Fibroblast of mammary gland (primary cell): ENCODE measurements at places on chromosomes 3 and 15.
A peak's percentile ranks its signal among the peaks of the same experiment; 100 is the strongest.

DNA sequence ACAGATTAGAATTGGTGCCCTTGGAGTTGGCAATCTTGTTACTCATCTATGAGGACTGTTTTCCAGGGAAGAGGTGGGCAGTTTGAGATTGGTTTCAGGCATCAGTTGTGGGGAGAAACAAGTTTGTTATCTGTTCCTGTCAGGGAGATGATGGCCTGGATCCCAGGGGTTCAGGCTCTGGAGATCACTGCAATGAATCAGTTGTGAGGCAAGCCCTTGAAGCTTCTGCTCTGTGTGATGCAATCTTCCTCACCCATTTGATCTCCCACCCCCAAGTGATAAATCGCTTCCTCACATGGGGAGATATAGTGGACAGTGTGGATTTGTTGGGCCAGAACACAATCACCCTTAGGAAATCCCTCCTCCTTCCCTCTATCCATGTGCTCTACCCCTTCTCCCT is 276.6 kb upstream of the LRTM1 start:
- DNase-seq: peak; percentile 89

DNA sequence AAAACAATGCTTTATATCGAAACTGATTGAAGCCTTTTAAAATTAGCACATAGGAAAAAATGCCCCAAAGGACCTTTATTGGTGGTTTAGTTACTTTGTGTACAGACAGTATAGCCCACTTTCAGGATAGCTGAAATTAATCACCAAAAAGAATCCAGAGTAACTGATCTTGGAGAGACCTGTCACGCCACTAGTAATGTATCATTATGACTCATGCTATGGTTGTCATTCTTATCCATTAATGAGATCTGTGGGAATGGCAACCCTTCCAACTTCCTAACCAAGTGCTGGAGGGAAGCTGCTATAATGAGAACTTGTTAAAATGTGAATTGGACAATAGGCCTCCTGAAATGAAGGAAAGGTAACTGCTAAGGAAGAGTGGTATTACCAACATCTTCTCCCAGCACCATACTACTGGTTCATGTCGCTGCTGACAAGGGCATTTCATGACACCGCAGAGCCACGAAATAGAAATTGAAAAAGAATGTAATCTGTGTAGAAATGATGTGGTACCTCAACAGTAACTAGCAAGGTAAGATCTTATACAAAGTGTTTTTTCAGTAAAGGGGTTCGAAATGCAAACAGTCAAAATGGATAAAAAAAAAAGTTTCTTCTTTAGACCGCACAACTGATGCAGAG is 7.1 kb upstream of the EMC4 start:
- peak; percentile 68 for DNase-seq

DNA sequence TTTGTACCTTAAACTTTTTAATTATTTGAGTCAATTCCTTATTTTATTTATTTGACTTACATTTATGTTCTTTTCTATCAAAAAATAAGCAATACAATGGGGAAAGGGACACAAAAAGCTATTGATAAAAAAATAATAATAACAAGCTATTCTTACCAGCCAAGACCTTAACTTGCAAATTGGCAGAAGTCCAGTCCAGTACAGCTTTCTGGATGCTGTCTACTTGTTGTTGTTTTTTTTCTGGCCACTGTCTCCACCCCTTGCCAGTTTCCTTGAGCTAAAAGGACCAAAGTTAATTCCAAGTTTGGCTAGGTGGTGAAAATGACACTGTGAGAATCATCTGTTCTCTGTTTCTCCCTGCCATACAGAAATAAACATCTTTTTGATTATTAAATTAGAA is 232.2 kb downstream of the PTPRG start:
- no peak for DNase-seq

DNA sequence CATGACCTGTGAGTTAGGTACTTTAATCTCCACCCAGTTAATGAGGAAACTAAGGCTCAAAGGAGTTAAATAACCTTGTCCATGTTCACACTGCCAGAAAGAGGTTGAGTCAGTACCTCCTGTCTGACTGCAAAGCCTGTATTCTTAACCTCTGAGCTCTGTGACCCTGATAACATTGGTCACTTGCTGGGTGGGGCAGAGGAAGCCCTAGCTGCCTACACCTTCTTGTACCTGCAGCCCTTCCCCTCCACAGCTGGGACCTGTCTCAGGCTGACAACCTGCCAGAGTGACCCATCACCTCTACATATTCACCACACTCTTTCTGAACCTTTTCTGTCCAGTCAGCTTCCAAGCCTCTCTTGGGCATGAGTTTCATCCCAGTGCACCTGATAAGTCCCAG is 106.1 kb upstream of the HES1 start:
- DNase-seq: no peak

DNA sequence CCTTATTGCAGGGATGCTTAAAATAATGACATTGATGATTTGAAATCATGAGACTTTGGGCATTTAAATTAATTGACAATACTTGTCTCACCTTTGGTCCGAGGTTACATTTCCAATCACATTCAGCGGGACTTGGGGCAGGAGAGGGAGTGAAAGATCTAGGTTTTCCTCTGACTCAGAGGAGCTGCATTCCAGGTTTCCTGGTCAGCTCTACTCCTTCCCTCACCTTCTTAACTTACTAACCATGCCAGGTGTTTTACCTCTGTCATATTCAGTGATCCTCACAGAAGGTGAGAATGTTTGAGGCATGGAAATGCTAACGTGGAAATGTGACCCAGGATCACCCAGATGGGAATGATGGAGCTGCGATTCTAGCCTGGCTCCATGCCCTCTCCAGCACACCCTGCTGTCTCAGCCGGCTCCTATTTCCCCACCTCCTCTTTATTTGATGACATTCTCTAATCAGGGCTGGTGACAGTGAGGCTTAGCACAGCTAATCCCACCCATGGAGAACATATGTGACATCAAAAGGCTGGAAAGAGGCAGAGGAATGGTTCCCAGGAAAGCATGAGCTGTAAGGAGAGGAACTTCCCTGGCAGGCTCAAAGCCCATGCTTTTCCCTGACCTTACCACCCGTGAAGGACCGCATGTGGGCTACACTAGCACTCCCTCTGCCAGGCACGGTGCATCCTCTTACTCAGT is 38.7 kb downstream of the THSD4 start:
- peak; percentile 32 for DNase-seq

DNA sequence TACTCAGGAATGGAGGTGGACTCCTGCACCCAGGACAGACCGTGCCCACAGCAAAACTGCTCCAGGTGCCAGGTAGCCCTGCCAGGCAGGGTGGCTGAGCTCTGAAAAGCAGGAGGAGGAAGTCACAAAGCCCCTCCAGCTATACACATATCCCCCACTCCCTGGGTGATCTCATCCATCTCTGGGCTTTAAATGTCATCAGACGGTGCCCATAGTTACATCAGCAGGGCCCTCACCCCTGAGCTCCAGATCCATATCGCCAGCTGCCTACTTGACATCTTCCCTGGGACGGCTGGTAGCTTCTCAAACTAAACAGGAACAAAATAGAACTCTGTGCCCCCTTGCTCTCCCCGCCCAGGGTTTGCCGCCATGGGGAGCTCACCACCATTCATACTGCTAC is 87.7 kb downstream of the MEGF11 start:
- no peak for DNase-seq

DNA sequence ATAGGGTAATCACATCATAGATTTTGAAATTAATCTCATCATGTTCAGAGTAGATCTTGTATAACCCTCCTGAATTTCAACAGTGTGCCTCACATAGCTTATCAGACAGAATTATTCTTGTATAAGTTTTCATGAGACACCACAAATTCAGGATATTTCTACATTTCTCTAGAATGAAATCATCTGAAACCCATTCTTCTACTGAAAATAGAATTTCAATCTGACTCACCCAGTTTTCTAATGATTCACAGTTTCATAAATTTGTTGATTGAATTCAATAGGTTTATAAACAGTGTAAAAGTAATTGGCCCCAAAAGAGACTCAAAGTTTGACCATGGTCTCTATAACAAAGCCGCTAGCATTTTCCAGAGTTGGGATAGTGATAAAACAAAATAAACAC is 1082.6 kb upstream of the EPHA6 start:
- no peak for DNase-seq

DNA sequence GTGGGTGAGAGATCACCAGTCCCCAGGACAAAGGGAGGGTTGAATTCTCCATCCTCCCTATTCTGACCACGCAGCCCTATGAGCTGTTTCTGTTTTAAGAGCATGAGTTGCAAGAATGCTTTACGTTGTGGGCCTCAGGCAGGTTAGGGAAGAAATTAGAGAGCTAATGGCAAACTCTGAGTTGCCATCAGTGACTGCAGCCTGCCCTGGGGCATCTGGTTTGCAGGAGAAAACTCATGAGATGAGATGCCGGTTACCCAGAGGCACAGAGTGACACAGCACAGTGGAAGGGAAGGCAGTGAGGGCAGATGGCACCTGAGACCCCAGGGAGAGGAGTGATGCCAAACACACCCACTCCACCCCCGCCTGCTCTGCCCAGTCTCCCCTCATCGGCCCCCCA is 265.3 kb downstream of the CD47 start:
- no peak for DNase-seq

DNA sequence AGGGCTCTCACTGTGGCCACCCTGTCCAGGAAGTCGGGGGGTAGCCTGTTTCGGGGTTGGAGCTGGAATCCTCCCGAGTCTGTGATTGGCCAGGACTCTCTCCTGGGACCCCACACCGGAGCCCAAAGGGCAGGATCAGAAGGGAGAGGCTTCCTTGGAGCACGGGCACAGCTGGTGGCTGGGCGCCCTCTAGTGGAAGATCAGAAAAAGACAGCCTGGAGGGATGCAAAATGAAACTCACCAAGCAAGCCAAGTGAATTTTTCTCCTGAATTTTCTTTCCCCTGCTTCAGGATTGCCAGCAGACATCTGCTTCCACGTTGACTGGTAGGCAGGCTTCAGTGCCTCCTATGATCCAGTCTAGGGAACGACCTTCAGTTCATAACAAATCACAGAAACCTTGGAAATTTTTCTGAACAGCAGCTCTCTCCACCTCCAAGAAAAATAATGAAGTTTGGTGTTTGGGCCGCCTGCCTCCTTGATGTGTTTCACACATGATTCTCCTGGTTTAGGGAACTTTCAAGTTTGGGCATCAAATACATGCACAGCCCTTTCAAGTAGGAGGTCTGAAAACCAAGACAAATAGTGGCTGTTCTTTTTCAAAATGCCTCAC is 224.6 kb downstream of the VPS13C start:
- peak; percentile 64 for DNase-seq

DNA sequence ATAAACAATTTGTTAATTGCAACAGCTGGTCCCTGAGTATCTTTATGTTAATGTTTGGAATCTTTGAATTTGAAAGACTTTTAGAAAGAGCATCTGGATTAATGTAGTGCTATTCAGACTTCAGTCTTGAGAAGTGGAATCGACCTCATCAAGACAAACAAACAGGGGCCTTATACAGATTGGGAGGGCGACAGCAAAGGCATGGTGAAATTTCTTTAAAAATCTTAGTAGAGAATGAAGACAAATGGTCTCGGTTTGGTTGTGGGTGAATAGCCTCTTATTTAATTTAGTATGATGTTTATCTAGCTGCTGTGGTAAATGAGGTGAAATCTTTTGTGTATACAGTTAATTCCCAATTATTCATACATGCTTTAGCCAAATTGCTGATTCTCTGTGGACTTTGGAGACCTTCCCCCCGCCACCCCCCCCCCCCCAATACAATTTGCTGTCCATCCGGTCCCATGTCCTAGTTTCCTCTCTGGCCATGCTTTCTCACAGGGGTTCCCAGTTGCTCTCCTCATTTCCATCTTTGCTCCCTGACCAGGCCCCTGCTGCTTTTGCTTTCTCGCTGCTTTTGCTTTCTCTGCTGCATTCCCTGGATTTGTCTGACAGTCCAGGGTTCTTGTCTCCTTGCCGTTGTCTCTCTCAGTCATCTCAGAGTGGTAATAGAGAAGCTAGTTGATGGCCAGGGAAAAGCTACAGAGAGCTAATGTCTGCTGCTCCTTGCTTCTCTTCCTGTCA is 135.3 kb downstream of the FNDC3B start:
- DNase-seq: no peak

- DNase-seq: no peak
Measured at GRCh38 chr3:40451551-40451950, 5.6 kb upstream of the RPL14 start.

- DNase-seq: no peak
Measured at GRCh38 chr15:59558851-59559250, 52.7 kb upstream of the GCNT3 start.

DNA sequence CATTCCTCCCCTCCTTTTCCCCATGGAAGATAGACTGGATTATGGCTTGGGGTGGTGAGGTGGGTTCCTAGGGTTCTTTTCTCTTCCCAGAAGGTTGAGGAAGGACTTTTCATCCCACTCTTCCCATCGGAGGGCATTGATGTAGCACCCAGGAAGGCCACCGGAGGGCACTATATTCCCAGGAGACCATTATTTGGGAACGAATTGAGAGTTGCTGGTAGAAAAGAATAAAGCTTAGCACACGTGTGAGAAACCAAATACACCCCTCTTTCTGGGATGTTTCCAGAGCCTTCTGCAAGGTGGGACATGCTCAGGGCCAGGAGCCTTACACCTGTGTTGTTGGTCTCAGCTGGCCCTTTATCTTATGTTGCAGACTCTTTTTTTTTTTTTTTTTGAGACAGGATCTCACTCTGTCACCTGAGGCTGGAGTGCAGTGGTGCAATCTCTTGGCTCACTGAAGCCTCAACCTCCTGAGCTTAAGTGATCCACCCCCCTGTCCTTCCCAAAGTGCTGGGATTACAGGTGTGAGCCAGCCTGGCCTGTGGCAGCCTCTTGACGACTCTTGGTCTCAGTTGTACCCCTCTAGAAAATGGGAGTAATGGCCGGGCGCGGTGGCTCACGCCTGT is 6.3 kb upstream of the CDC25A start:
- peak; percentile 64 for DNase-seq

- no peak for DNase-seq
Measured at GRCh38 chr3:5650303-5650702, 462.8 kb downstream of the EDEM1 start.

DNA sequence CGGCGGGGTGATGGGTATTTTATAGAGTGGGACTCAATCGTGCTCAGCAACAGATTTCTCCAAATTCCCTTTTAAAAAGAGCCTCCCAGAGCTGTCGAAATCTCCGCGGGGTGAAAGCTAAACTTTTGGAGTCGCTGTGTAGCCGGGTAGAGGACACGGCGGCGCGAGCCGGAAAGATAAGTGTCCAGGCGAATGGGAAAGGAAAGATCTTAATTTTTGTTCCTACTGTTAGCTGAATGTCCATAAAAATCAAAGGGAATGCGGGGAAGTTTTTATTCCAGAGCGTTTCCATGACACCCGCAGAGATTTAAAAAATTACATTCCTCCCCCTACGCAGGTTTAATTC is 9.1 kb downstream of the EOMES start:
- no peak for DNase-seq

DNA sequence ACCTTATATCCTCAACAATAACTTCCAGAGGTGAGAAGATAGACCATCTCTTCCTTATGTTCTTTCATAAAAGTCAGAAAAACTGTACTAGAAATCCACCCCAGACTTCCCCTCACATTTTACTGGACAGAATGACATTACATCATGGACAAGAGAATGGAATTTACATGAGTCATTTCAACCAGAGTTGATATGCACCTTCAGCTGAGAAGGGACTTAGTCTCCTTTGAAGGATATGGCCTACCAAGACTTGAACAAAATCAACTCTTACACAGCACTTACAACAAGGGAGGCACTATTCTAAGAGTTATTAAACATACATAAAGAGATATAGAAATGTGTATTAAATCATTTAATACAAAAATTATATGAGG is 380.0 kb upstream of the DPH6 start:
- DNase-seq: peak; percentile 15
